ENCODE measurements at places on chromosomes 2 and 18.

GRCh38 chr18:61368001-61368400 lies 34.8 kb downstream of the CDH20 start:
- DNase-seq = no peak

- DNase-seq = peak; percentile 21
These were observed 116.0 kb downstream of the CDC42EP3 start for GRCh38 chr2:37555457-37555856.

GRCh38 chr2:42141687-42142546 lies 27.2 kb upstream of the EML4 start:
- DNase-seq = no peak

- DNase-seq = no peak
These were observed 36.0 kb downstream of the SKA1 start for GRCh38 chr18:50410894-50411293.

GRCh38 chr2:230775737-230776136 lies 63.1 kb downstream of the CAB39 start:
- DNase-seq = no peak

- DNase-seq = no peak
These were observed 142.6 kb downstream of the CCDC85A start for GRCh38 chr2:56326346-56326741.

- DNase-seq = no peak
These were observed 4.0 kb downstream of the CYP27C1 start for GRCh38 chr2:127216095-127216494.

GRCh38 chr2:213010106-213010779 lies 141.2 kb downstream of the IKZF2 start:
- no peak for DNase-seq

GRCh38 chr2:143205106-143205764 lies 76.0 kb downstream of the ARHGAP15 start:
- DNase-seq = peak; percentile 80

- DNase-seq = no peak
These were observed 92.1 kb upstream of the FZD5 start for GRCh38 chr2:207861789-207862188.

- DNase-seq = no peak
These were observed 196.4 kb upstream of the NABP1 start for GRCh38 chr2:191481305-191482070.

- DNase-seq = no peak
These were observed 681 bp upstream of the PTPN18 start for GRCh38 chr2:130355172-130355577.

GRCh38 chr2:56130463-56131070 lies 53.2 kb upstream of the CCDC85A start:
- no peak for DNase-seq

GRCh38 chr18:40079786-40080185 lies 1875.2 kb upstream of the PIK3C3 start:
- no peak for DNase-seq

GRCh38 chr2:223954401-223954800 lies 2.9 kb upstream of the MRPL44 start:
- DNase-seq = no peak

- no peak for DNase-seq
These were observed 221.9 kb downstream of the MYT1L start for GRCh38 chr2:2109186-2109585.

GRCh38 chr2:178279142-178279541 lies 84.8 kb downstream of the OSBPL6 start:
- no peak for DNase-seq

DNA sequence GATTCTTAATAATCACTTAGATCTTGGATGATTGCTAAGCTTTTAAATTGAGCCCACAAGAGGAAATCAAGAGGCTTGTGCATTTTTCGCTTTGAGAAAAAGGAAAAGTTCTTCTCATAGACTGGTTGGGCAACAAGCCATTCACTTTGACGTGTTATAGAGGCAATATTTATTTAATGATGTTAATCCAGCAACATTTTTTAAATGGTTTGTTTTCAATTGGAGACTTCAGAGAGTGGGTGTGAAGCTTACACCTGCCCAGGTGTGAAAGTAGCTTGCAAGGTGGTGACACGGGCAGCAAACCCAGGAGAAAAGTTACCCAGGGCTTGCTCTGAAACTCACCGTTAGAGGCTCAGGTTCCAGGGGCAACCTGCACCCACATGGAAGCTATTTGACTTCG lies 858.9 kb downstream of the GALR1 start:
- DNase-seq = no peak

All from T-helper 2 cell (primary cell).